ENCODE measurements at places on chromosomes 7 and 10.

GRCh38 chr7:131067220-131067619, 260.5 kb upstream of the MKLN1 start:
- DNase-seq = no peak

GRCh38 chr10:129771991-129772431, 192.1 kb downstream of the EBF3 start:
- no peak for DNase-seq

- no peak for DNase-seq
Observed at GRCh38 chr7:119758254-119758653, 514.7 kb upstream of the KCND2 start.

DNA sequence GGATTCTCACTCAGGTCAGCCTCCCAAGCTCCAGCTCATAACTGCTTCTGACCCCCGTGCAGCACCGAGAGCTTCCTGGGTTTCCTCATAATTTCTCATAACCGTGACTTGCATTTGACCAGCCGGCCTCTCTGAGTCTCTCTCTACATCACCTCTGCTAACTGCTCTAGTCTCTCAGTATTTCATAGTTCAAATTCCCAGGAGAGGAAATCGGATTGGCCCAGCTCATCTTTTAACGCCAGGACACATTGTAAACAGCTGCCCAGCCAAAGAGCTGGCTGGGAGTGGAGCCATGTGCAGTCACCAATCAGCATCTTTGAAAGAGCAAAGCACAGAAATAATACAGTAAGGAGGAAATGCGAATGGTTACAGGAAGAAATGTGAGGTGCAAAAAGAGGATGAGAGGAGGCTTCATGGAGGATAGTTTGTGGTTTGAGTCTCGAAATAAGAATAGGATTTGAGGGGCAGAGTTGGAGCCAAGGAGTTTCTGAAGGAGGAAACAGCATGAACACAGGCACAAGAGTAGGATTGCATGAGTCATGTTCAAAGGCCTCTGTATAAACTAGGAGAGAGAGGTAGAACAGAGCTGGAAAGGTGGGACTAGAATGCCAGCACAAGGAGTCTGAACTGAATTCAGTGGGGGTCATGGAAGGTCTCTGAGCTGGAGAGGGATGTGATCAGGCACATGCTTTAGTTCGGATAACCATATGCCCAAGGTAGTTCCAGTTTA, 15.2 kb upstream of the LBX1 start:
- no peak for DNase-seq

DNA sequence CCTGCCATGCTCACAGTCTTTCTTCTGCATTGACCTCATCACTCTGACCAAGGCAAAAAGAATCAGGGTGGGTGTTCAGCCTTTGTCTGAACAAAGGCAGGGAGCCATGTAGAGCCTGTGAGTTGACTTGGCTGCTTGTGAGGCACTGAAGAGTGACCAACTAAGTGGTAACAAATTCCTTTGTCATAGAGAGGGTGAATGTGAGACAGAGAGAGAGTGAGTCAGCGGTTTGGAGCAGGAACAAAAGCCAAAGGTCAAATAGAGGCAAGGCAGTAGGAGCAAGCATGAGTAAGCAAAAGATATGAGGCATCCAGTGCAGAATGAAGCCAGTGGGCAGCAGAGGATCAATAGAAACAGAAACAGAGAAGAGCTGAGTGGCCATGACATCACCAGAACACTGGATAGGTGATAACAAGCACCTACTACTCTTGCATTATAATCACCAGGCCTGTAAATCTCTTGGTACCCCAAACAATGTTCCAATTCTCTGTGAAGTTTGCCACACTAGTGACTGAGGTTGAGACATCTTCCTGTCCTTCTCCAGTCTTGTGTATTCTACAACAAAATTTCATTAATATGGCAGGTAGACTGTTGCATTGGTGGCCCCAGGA, 116.2 kb upstream of the LAMB4 start:
- no peak for DNase-seq

GRCh38 chr10:101967119-101967518, 88.9 kb downstream of the ARMH3 start:
- no peak for DNase-seq

DNA sequence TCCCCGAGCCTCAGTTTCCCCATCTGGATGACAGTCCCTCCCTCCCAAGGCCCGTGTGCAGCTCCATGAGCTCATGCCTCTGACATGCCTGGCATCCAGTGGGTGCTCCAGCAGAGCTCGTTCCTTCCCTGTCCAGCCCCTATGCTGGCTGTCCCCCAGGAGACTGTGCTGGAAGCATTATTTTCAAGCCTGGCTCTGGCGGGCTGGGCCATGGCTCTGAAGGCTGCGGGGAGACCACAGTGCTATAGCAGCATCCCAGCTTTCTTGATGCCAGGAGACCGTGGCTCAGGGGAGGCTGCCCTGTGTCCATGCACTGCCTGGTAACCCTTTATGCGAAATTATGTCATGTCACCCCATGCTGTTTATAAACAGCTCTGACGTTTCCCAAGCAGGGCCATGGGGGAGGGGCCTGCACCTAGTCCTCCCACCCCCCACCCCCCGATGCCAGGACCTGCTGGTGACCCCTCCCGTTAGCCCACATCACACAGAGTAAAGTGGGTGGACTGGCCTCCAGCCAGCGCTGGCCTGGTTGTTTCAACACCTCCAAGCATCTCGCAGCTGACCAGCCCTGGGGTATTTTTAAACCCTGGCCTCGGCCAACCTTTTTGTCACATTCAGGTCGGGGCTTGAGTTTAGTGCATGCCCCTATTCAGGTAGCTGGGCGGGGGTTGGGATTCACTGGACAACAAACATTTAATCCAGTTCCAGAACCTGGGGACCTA, 105.9 kb upstream of the ZNF716 start:
- no peak for DNase-seq

DNA sequence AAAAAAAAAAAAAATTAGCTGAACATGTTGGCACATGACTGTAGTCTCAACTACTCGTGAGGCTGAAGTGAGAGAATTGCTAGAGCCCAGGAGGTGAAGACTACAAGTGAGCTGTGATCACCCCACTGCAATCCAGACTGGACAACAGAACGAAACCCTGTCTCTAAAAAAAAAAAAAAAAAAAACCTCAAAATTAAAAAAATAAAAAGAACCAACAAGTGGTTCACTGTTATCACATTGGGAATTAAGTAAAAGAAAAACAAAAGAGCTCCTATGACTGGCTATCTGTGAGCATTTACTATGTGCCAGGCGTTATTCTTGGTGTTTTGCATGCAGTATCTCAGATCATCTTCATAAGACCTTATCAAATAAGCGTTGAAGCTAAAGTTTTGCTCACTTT, 66.0 kb downstream of the ANLN start:
- DNase-seq = no peak

- DNase-seq = no peak
Observed at GRCh38 chr7:26813432-26813831, 51.0 kb downstream of the SKAP2 start.

GRCh38 chr7:2819954-2820397, 24.1 kb downstream of the GNA12 start:
- DNase-seq = no peak

DNA sequence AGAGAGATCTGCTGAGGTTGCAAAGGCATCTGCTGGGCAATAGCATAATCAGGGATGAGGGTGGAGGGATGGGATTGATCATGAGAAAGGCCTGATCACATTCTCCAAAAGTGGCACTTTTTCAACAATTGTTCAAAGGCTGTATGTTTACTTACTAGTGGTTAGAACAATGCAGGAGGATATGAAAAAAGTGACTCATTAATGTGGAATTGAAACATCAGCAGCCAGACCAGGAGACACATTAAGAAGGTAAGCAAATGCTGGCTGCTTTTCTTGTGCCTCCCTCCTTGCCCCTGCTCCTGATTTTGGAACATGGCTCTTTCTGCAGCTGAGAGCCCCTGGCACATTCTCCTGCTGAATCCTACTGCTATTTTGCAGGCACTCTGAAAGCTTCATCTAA, 63.5 kb downstream of the FAM204A start:
- no peak for DNase-seq

DNA sequence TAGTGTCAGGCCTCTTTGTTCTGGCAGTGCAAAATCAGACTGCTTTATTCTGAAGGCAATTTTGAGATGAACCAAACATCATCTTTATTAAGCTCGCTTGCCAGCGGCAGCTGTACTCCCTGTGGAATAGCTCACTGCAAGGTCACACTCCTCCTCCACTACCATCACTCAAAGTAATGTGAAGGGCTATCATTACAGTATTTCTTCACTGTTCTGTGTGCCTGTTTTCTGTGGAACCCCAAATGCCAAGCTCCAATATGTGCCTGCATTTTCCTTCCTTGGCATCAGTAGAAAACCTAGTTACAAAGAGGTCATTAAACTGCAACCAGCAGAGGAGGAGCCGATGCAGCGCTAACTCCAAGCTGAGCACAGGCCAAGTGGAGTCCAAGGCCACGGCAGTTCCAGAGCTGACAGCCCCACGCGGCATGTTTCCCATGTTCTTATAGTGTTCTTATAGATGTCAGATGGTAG, 21.4 kb downstream of the BCCIP start:
- no peak for DNase-seq

GRCh38 chr7:99363286-99363685, 11.2 kb upstream of the ARPC1B start:
- no peak for DNase-seq

DNA sequence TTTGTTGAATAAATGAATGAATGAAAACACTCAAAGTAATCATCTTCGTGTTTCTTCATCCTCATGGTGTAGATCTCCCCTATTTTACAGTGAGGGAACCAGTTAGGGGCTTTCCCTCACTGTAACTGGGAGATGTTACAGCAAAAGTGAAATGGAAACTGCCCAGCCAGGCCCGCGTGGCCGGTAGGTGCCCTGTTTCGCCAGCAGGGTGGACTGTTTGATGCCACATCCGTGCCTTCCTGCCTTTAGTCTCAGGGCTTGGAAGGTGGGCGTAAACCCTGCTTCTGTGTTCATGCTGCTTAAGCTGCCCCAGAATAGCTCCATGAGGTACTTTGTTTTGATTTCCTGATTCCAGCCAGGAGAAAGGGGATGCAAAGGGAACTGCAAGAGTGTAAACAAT, 268.8 kb downstream of the PLXNA4 start:
- DNase-seq = no peak

DNA sequence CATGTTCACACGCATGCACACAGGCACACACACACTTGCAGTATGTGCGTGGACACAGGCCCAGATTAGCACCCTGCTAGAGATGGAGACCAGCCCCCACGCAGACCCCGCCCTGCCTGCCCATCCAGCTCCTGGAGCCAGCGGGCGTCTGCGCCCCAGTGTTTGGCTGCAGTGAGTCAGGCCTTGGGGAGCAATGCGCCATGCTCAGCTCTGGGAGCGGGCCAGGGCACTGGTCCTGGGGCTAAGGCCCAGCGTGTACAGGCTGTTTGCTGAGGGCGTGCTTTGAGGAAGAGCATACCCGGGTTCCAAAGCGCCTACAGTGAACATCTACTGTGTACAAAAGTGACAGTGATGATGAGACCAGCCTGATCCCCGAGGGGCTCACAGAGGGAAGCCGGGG, 16.0 kb upstream of the ELFN1 start:
- DNase-seq = no peak

GRCh38 chr10:14518149-14518548, 187.4 kb upstream of the FRMD4A start:
- DNase-seq = no peak

- no peak for DNase-seq
Observed at GRCh38 chr7:5702876-5703571, 78.4 kb downstream of the RNF216 start.

GRCh38 chr10:49749144-49749543, 13.0 kb downstream of the OGDHL start:
- DNase-seq = no peak

DNA sequence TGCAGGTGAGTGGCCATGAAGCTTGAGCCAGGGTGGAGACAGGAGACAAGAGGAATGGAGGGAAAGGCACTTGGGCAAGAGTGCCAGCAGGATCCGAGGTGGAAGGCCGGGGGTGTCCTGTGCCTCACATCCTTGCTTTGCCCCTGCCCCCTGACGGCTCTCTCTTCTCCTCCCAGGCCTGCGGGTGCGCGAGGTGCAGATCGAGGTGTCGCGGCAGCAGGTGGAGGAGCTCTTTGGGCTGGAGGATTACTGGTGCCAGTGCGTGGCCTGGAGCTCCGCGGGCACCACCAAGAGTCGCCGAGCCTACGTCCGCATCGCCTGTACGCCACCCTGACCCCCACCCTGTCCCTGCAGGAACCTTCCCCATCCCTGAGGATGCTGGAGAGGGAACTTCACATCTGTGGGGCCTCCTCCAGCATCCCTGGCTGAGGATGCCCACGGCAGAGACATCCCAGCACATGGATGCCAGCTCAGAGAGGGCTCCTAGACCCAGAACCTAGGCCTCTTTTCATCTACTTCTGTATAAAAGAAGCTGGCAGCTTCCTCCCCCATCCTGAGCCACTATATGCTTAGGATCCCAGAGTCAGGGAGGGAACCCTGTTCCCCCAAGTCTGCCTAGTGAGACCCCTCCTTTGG, 34.4 kb upstream of the SLC29A3 start:
- DNase-seq = no peak

- no peak for DNase-seq
Observed at GRCh38 chr7:153943457-153943856, 108.7 kb upstream of the DPP6 start.

DNA sequence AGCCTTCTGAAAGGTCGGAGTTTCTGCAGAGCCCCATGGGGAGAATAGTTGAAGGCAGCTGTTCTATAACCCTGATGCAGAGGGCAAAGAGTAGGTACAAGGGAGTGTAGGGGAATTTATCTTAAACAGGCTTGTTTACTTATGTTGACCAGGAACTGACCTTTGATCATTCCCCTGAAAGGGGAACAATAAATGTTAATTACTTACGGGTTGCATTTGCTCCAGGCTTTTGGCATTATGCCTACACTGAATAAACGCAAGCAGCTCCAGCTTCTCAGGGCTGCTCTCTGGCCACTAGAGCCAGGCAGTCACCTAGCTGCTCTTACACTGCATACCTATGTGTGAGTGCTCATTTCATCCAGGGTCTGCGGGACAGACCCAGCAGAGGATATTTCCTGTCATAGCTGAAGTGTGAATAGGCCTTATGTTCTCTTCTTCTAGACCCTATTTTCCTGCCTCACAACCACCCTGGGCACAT, 26.9 kb upstream of the ABCA13 start:
- DNase-seq = no peak

DNA sequence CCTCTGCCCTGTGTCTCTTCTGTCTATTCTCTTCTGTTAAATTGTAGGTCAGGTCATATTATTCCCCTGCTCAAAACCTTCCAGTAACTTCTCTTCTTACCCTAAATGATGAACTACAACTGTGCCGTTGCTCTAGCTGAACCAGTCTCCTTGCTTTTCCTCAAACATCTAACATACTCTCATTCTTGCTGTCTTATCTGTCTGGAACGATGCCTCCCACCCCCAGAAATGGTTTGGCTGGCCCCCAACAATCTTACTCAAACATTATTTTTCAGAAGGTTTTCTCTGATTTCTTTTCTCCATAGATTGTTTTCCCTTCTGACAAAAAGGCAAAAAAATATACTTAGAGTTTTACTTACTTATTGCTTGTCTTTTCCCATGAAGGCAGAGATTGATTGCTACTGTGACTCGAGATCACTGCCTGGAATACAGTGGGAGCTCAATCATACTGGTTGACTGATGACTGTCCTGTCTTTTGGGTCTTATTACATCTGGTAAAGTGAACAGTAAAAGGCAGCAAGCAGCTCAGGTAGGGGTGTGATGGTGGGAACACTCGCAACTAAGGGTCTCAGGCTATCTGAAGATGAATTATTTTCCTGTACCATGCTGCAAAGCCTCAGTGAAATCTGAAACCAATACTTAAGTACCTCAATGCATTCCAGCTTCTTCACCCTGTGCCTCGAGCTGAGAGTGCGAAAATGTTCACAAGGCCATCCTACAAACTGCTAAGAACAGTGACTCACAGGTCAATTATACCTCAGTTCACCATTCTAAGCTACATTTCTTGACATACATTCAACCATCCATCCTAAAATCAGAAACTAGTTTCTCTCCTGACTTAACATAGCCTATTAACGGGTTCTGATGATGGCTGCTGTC, 67.6 kb downstream of the DNMBP start:
- DNase-seq = no peak
